ENCODE measurements at places on chromosomes 11 and 22. TPM values are rescaled to one million over a fixed set of nuclear protein-coding genes. Genes with fewer than 3 reads are reported as not detected.

The TAF1D gene
- 229 TPM for total RNA-seq

The GRK3 gene
- 21.0 TPM for total RNA-seq

The DENND5A gene
- 284 TPM for total RNA-seq

The FOLR1 gene
- not detected for total RNA-seq

The MMP3 gene
- total RNA-seq = not detected

The KRTAP5-7 gene
- total RNA-seq = 0.10 TPM

The SERPING1 gene
- 2.4 TPM for total RNA-seq

The CRYAB gene
- not detected for total RNA-seq

The APOL1 gene
- 2.7 TPM for total RNA-seq

The ARVCF gene
- total RNA-seq = 2.3 TPM

The PAMR1 gene
- total RNA-seq = 0.10 TPM

The RAB3IL1 gene
- not detected for total RNA-seq

The ANGPTL5 gene
- total RNA-seq = 0.10 TPM

The TRIM64 gene
- total RNA-seq = not detected

The ALDH3B2 gene
- total RNA-seq = not detected

The HBE1 gene
- total RNA-seq = 0.94 TPM

The HEPN1 gene
- total RNA-seq = not detected

The C11orf87 gene
- not detected for total RNA-seq

The RAG1 gene
- 0.52 TPM for total RNA-seq

The SLC6A5 gene
- not detected for total RNA-seq

The PGA5 gene
- 0.52 TPM for total RNA-seq

The BBOX1 gene
- not detected for total RNA-seq

The BTG4 gene
- not detected for total RNA-seq

The TTC36 gene
- total RNA-seq = not detected

The DEFB131B gene
- not detected for total RNA-seq

The DSCAML1 gene
- total RNA-seq = 0.84 TPM

The MFNG gene
- 77.0 TPM for total RNA-seq

The TOMM22 gene
- 50.8 TPM for total RNA-seq

The CDHR5 gene
- 0.10 TPM for total RNA-seq

The GTSE1 gene
- total RNA-seq = 0.52 TPM

The MS4A7 gene
- total RNA-seq = 28.7 TPM

The NAALADL1 gene
- 6.6 TPM for total RNA-seq

The SHANK3 gene
- under 0.01 TPM for total RNA-seq

The IGLL1 gene
- 0.31 TPM for total RNA-seq

The VSIG2 gene
- 0.42 TPM for total RNA-seq

The RAB39A gene
- total RNA-seq = 1.6 TPM

The SPA17 gene
- 1.7 TPM for total RNA-seq

The TRABD gene
- 44.0 TPM for total RNA-seq

Data from mononuclear cell (primary cell).